ENCODE measurements at places on chromosomes 4 and X.

GRCh38 chr4:158162631-158163030 is 10.2 kb downstream of the GASK1B start:
- DNase-seq, result no peak
- H3K4me3 ChIP-seq, result no peak overlapping the region
- peaks cover 40% of the 10 kb centered on the region for H3K4me1 ChIP-seq
- no peaks in the 10 kb centered on the region for H3K36me3 ChIP-seq
- no peaks in the 10 kb centered on the region for H3K27me3 ChIP-seq

GRCh38 chr4:74971862-74972261 is 38.9 kb downstream of the PARM1 start:
- no peak for DNase-seq
- H3K4me1 ChIP-seq, result no peaks in the 10 kb centered on the region
- H3K4me3 ChIP-seq, result no peak overlapping the region

- no peak overlapping the region for H3K4me3 ChIP-seq
- no peak overlapping the region for H3K27ac ChIP-seq
- peaks cover 18% of the 10 kb centered on the region for H3K4me1 ChIP-seq
- H3K27me3 ChIP-seq, result peaks cover 2% of the 10 kb centered on the region
- peak; percentile 54 for DNase-seq
- H3K36me3 ChIP-seq, result peaks cover 18% of the 10 kb centered on the region
Measured at GRCh38 chrX:2374086-2374485, 126.7 kb downstream of the DHRSX start.

DNA sequence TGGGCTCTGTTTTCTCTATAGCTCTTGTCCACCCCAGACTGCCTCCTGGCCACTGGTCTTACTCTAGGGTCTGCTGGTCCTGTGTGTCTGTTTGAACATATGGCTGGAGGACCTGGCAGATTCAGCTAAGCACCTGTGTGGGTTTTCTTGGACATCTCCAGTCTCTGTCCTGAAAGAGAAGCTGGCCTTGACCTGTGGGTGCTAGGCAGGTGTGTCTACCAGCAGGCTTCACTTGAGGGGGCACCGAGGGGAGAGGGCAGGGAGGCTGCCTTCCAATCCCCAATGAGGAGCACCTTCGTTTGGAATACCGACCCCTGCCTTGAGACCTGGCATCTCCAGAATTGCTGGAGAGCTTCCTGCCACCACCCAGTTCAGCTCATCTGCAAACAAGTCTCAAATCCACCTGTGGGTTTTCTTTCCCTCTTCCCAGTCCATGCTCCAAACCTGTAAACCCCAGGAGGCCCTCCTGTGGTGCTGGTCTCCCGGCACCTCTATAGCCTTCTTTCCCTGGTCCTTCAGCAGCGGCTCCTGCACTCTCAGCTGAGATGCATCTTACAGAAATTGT is 45.2 kb downstream of the HTRA3 start:
- H3K36me3 ChIP-seq, result peaks cover 19% of the 10 kb centered on the region
- H3K27me3 ChIP-seq, result peaks cover 9% of the 10 kb centered on the region
- peaks cover 18% of the 10 kb centered on the region for H3K4me1 ChIP-seq
- H3K4me3 ChIP-seq, result no peak overlapping the region
- H3K27ac ChIP-seq, result no peak overlapping the region

- H3K36me3 ChIP-seq, result no peaks in the 10 kb centered on the region
- no peak overlapping the region for H3K4me3 ChIP-seq
Measured at GRCh38 chr4:74188912-74189311, 31.0 kb downstream of the MTHFD2L start.

DNA sequence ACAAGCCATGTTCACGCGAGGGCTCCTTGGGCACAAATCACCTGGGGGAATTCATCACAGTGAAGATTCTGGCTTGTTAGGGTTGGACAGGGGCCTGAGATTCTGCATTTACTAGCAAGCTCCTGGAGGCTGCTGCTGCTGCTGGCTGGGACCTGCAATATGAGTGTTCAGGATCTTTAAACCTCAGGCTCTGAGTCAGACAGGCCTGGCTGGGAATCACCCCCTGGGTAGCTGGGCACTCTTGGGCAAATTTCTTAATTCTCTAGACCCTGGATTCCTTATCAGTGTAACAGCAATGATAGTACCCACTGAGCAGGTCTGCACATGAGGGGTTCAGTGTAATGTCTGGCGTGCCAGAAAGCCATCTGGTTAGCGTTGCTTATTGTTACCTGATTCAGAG is 101.5 kb downstream of the DHX15 start:
- no peak overlapping the region for H3K27ac ChIP-seq
- no peak overlapping the region for H3K4me3 ChIP-seq
- no peak for DNase-seq
- 0 out of 2 replicates have a peak, but pooled peaks cover 3% of the 10 kb centered on the region for H3K4me1 ChIP-seq

DNA sequence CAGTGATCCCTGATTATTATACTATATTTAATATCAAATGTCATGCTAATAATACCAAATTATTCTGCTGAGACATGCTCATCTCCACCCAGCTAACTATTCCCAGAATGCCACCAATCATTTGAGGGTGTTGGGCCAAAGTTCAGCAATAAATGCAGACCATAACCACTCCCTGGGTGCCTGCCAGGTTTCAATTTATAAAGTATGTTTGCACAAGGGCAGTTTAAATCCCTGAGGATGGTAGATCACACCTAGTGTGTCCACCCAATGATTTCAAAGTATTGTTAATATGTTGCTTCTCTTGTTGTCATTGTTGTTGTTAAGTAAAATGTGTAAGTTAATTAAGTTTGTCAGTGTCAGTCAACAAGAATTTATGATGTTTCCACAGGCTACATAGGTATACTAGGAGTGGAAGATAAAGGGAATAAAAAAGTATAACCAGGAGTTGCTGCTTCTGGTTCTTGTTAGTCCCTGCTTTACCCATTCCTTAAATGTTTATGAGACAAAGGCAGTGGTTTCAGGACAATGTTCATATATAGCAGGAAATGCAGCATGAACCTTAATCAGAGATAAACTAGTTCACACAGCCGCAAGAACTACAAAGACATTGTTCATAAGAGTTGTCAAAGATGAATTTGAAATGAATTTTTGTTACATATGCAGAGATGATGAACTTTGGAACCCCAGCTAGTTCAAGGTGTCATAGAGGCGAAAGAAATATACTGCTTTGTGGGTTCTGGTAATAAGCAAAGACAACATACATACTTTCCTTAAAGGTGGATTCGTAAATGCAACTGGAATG is 25.5 kb downstream of the HPGD start:
- H3K36me3 ChIP-seq, result no peaks in the 10 kb centered on the region
- no peak overlapping the region for H3K4me3 ChIP-seq
- no peaks in the 10 kb centered on the region for H3K27me3 ChIP-seq
- H3K4me1 ChIP-seq, result no peaks in the 10 kb centered on the region

- no peak for DNase-seq
- no peaks in the 10 kb centered on the region for H3K27me3 ChIP-seq
- no peak overlapping the region for H3K4me3 ChIP-seq
- no peak overlapping the region for H3K27ac ChIP-seq
Measured at GRCh38 chr4:113556382-113557134, 205.0 kb downstream of the CAMK2D start.

DNA sequence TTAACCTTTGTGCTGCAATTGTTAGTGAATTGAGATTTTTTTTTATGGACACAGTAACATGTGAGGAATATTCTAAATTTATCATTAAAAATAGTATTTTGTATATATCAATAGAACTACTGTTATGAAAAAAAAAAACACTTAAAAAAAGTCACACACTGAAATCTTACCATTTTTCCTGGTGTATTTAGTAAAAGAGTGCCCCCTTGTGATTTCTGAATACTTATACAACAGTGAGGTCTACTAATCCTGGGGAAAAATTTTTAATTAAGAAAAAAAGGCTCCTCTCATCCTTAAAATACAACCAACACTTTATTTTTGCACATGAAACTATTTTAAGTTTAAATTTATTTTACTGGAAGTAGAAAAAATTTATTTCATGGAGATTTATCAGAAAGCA is 56.4 kb upstream of the SPOCK3 start:
- H3K27ac ChIP-seq, result no peak overlapping the region
- peaks cover 7% of the 10 kb centered on the region for H3K36me3 ChIP-seq
- no peak overlapping the region for H3K4me3 ChIP-seq
- no peaks in the 10 kb centered on the region for H3K4me1 ChIP-seq
- no peak for DNase-seq

GRCh38 chrX:966396-967070 is 245.9 kb downstream of the CRLF2 start:
- H3K4me3 ChIP-seq, result no peak overlapping the region
- DNase-seq, result no peak
- H3K36me3 ChIP-seq, result no peaks in the 10 kb centered on the region
- H3K4me1 ChIP-seq, result peaks cover 8% of the 10 kb centered on the region
- no peak overlapping the region for H3K27ac ChIP-seq
- H3K27me3 ChIP-seq, result peaks cover 15% of the 10 kb centered on the region

DNA sequence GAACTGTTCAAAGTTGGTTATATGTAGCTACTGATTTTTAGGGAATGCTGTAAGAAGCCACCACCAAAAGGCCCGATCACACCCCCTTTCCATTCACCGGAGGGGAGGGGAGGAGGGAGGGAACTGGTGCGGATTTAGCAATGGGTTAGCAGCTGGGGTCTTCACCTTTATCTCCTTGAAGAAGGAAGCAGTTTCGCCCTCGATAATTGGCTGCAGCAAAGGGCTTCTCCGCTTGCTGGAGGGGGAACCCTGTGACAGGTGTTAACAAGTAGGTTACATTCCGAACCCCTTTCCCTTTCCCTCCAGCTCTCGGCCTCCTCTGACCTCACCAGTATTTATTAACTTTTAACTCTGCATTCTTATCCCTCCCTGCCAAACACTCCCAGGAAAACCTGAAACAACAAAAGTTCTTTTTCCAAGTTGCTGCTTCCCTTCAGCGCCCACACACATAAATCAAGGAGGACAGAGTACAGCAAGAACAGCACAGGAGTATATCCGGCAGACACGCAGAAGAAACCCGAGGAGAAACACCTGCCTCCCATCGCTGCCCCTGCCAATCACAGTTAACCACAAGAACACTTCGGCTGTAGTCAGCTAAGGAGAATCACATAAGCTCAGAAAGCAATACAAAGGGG is 39.8 kb upstream of the NAP1L5 start:
- peaks cover 7% of the 10 kb centered on the region for H3K36me3 ChIP-seq
- H3K4me3 ChIP-seq, result no peak overlapping the region
- peaks cover 3% of the 10 kb centered on the region for H3K27me3 ChIP-seq
- peaks cover 41% of the 10 kb centered on the region for H3K4me1 ChIP-seq

DNA sequence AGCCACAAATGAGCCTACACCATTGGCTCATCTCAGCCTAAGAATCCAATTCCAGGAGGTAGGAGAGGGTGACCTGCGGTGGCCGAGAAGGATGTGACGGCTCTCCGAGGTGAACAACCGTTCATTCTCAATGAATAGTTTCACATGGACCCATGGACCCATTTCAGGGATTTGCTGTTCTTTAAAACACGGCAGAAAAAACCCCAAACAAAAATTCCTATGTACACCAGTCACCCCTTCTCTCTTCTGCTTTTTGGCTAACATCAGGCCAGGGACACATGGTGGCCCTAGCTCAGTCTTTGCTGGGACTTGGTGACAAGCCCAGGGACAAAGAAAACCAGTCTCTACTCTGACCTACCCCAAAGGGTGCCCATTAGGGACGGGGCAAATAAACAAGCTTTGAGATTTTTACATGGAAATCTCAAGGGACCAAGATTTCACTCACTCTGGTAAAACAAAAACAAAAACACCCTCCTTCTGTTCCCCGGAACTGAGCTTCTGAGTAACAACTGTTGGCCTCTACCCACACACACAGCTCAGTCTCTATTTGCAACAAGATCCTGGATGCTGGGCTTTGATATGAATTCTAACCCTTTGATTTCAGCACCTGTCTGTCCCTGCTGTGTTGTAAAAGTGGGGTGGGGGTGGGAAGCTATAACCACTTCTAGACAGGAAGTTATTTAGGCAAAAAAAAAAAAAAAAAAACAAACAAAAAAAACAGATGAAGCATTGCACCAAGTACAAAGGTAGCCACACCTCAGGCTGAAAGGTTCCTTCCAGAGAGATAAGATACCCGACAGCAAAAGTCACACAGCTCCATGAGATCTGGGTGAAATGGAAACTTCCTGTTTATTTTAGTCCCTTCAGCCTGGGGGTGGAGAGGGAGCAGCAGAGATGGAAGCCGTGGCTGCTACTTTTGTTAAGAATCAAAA is 49.0 kb downstream of the DDX3X start:
- H3K4me1 ChIP-seq, result peaks cover 26% of the 10 kb centered on the region
- peaks cover 2% of the 10 kb centered on the region for H3K27me3 ChIP-seq
- DNase-seq, result peak; percentile 1
